ENCODE measurements at places on chromosomes 12 and 14. TPM values are rescaled to one million over a fixed set of nuclear protein-coding genes. Genes with fewer than 3 reads are reported as not detected.

GRCh38 chr12:1857086-1857485 is 36.7 kb downstream of the LRTM2 start:
- no peak overlapping the region for H3K27ac ChIP-seq
- H3K4me3 ChIP-seq = no peak overlapping the region
- no peak for DNase-seq
- H3K4me1 ChIP-seq = no peaks in the 10 kb centered on the region
- peaks cover 6% of the 10 kb centered on the region for H3K27me3 ChIP-seq

DNA sequence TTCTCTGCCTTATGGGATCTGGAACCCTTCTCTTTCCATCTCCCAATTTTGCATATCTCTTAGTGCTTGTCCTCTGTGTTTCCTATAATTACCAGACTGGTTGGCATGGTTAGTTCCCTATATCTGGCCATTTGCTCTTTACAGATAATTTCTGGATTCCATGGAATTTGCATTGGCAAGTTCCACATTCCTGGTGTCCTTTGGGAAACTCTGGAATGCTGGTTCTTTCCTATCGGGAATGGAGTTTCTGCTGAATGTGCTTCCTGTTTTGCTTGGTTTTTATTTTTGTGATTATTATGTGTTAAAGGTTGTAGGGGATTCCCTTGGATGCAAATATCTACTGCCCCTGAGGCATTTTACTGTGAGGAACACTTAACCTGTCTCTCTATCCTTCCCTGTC is 193.0 kb upstream of the BTG1 start:
- H3K27ac ChIP-seq = no peak overlapping the region
- H3K27me3 ChIP-seq = peaks cover 3% of the 10 kb centered on the region
- no peak overlapping the region for H3K4me3 ChIP-seq
- H3K4me1 ChIP-seq = peaks cover 21% of the 10 kb centered on the region
- DNase-seq = no peak

The PLEKHG7 gene
- total RNA-seq = not detected

The PIANP gene
- total RNA-seq = 0.08 TPM

GRCh38 chr12:117063162-117063911 is 35.9 kb downstream of the TESC start:
- H3K27me3 ChIP-seq = no peaks in the 10 kb centered on the region
- peak; percentile 44 for DNase-seq
- peak overlapping the region; percentile 67 for H3K4me3 ChIP-seq
- H3K27ac ChIP-seq = peak overlapping the region; percentile 94
- H3K4me1 ChIP-seq = peaks cover 49% of the 10 kb centered on the region
- peaks cover 7% of the 10 kb centered on the region for H3K36me3 ChIP-seq

DNA sequence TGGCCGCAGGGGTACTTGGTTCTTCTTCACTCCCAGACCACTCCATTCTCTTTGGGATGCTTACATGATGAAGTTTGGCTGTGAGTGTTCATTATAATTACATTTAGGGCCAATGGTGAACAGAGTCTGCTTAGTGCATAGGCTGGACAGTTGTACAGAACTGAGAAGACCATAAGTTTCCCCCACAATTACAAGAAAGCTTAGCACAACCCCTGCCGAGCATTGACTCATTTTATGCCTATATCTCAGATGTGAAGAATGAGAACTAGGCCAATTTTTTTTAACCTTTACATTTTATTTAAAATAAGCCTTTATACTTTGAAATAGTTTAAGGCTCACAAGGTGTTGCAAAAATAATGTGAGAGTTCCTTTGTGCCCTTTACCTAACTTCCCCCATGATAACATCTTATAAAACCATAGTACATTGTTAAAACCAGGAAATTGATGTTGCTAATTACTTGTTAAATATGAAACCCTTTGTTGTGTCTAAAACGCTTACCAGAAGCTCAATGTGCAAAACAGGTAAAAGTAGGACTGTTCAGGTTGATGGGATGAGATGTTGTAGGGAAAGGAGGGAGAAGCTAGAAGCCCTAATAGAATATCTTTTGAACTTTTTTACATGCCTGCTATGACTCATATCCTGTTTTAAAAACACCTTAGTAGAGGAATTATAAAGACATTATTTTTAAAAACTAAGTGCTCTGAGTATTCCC is 47.2 kb downstream of the ALDH1L2 start:
- H3K27me3 ChIP-seq = no peaks in the 10 kb centered on the region
- peak overlapping the region; percentile 46 for H3K27ac ChIP-seq
- H3K4me3 ChIP-seq = no peak overlapping the region
- H3K36me3 ChIP-seq = peaks cover 4% of the 10 kb centered on the region
- H3K4me1 ChIP-seq = peaks cover 41% of the 10 kb centered on the region

DNA sequence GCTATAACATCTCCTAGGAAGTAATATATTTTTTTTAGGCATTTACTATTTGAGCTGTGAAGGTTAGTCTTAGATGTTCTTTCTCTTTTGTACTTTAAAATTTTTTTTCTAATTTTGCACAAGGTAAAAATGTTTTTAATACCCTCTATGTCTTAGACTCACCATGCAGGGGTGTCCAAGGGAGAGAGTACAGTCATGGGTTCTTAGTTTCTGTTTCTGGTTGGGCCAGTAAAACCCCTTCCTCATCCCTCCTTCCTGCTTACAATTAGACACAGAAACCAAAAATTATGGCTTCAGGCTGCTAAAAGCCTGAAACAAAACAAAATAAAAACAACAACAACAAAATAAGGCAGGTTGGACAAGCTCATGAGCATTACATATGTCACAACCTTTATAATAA is 193.0 kb downstream of the SYT1 start:
- no peak for DNase-seq
- H3K36me3 ChIP-seq = no peaks in the 10 kb centered on the region
- H3K27me3 ChIP-seq = no peaks in the 10 kb centered on the region
- no peaks in the 10 kb centered on the region for H3K4me1 ChIP-seq
- no peak overlapping the region for H3K4me3 ChIP-seq
- H3K27ac ChIP-seq = no peak overlapping the region

- H3K4me3 ChIP-seq = no peak overlapping the region
- H3K36me3 ChIP-seq = no peaks in the 10 kb centered on the region
- H3K4me1 ChIP-seq = no peaks in the 10 kb centered on the region
- H3K27me3 ChIP-seq = no peaks in the 10 kb centered on the region
These were observed 179.7 kb downstream of the PDZRN4 start for GRCh38 chr12:41367726-41368405.

DNA sequence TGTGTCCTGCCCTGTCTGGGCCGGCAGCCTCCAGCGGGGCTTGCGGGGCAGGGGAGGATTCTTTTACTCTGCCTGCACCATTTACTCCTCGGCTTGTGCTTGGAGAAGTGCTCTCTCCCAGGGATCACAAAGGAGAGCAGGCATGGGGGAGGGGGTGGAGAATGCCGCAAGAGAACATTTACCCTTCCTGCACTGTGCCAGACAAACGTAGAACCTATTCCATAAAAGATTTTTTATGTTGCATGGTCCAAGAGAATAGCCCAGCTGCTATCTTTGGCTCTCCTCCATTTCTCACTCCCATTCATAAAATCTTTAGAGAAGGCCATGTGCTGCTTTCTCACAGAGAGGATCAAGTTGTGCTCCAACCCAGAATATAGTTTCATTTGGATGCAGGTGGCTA is 159.4 kb downstream of the SPTSSA start:
- no peak for DNase-seq
- H3K36me3 ChIP-seq = no peaks in the 10 kb centered on the region
- H3K27me3 ChIP-seq = peaks cover 1% of the 10 kb centered on the region

The PRR13 gene
- 206 TPM for total RNA-seq

The SDR9C7 gene
- not detected for total RNA-seq

The TEAD4 gene
- 11.5 TPM for total RNA-seq

DNA sequence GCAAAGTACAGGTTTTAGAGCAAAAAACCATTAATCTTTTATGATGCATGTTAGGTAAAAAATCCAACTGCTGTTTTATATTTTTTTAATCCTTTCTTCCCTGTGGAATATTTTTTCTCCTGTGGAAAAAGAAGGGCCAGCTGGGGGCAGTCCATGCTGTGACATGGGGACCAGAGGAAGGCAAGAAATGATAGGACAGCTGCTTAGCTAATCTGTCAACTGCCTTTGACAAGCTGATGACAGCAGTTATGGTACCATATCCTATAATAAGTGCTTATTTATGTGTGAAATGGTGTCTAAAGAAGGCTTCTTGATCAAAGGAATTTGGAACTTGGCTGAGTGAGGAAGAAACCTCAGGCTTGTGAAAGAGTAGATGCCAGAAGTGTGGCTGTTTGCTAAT is 452.4 kb upstream of the NOVA1 start:
- H3K4me1 ChIP-seq = no peaks in the 10 kb centered on the region
- DNase-seq = no peak
- no peaks in the 10 kb centered on the region for H3K36me3 ChIP-seq

DNA sequence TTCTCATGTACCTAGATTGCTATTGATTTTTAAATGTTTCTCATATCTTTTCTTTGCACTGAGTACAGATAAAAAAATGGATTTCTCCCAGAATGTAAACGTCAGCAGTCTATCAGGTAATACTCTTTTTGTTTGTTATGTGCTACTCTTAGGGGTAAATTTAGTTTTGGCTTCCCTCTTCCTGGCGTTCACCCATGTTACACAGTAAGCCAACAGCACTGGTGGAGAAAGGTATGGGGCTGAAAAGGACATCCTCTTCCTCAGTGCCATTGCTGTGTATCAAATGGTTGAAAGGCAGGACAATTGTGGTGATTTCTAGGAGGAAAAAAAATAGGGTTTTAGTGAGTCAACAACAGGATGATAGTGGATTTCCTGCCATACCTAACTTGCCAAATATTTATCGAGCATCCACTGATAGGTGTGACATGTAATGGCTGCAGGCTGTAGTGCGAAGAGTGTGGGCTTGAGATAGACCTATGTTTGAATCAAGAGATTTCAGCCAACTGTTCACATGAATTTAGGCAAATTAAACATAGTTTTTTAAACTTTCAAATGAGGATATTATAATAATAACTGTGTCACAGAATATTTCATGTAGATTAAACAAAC is 7.5 kb downstream of the KLRF2 start:
- no peak for DNase-seq
- H3K27ac ChIP-seq = no peak overlapping the region
- no peaks in the 10 kb centered on the region for H3K36me3 ChIP-seq
- peaks cover 7% of the 10 kb centered on the region for H3K4me1 ChIP-seq
- peaks cover 9% of the 10 kb centered on the region for H3K27me3 ChIP-seq

The TAS2R42 gene
- total RNA-seq = not detected

The TMEM179 gene
- 0.36 TPM for total RNA-seq

- H3K27ac ChIP-seq = no peak overlapping the region
- peaks cover 7% of the 10 kb centered on the region for H3K27me3 ChIP-seq
- DNase-seq = no peak
- H3K4me3 ChIP-seq = no peak overlapping the region
These were observed 14.8 kb upstream of the ETNK1 start for GRCh38 chr12:22610131-22610530.

GRCh38 chr12:23753628-23754365 is 195.7 kb downstream of the SOX5 start:
- H3K27me3 ChIP-seq = no peaks in the 10 kb centered on the region
- no peaks in the 10 kb centered on the region for H3K36me3 ChIP-seq
- H3K27ac ChIP-seq = no peak overlapping the region
- no peak for DNase-seq

The FCF1 gene
- total RNA-seq = 68.2 TPM

GRCh38 chr14:94615823-94616570 is 3.8 kb downstream of the SERPINA3 start:
- H3K36me3 ChIP-seq = no peaks in the 10 kb centered on the region
- no peaks in the 10 kb centered on the region for H3K4me1 ChIP-seq
- DNase-seq = no peak
- H3K27me3 ChIP-seq = no peaks in the 10 kb centered on the region
- no peak overlapping the region for H3K27ac ChIP-seq

- H3K27me3 ChIP-seq = peaks cover 56% of the 10 kb centered on the region
- H3K27ac ChIP-seq = no peak overlapping the region
- H3K4me3 ChIP-seq = peak overlapping the region; percentile 53
- no peak for DNase-seq
- peaks cover 2% of the 10 kb centered on the region for H3K36me3 ChIP-seq
These were observed 539 bp upstream of the HMGA2 start for GRCh38 chr12:65823513-65824375.

DNA sequence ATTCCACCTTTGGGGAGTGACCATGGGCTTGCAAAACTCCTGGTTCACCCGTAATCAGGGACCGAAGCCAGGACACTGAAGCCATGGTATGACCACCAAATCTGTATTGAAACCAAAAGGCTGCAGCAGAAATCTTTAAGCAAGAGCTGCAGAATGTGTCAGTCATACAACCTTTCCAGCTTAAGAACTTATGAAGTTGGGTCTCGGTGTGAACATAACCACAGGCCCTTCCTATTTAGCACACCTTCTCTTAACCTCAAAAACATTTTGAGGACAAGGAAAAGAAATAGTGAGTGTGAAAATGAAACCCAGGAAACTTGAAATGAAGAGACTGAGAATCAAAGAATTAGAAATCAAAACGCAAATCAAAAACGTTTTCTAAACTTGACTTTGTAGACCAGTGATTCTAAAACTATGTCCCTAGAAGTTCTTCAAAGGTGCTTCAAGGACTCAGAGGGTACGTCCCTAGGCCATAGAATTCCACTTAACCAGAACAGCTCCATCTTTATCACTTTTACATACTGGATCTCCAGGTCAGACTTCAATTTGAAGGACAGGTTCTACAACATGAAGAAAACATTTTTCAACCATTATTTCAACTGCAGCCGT is 231.6 kb upstream of the GRIP1 start:
- no peaks in the 10 kb centered on the region for H3K36me3 ChIP-seq
- no peak for DNase-seq
- H3K4me3 ChIP-seq = no peak overlapping the region
- H3K27me3 ChIP-seq = peaks cover 4% of the 10 kb centered on the region
- H3K4me1 ChIP-seq = no peaks in the 10 kb centered on the region

The KRT7 gene
- total RNA-seq = 21.2 TPM

The DPPA3 gene
- total RNA-seq = not detected

GRCh38 chr12:4763549-4763948 is 43.3 kb downstream of the GALNT8 start:
- no peaks in the 10 kb centered on the region for H3K36me3 ChIP-seq
- H3K4me3 ChIP-seq = no peak overlapping the region
- no peaks in the 10 kb centered on the region for H3K4me1 ChIP-seq
- H3K27me3 ChIP-seq = peaks cover 2% of the 10 kb centered on the region
- no peak for DNase-seq
- H3K27ac ChIP-seq = no peak overlapping the region

DNA sequence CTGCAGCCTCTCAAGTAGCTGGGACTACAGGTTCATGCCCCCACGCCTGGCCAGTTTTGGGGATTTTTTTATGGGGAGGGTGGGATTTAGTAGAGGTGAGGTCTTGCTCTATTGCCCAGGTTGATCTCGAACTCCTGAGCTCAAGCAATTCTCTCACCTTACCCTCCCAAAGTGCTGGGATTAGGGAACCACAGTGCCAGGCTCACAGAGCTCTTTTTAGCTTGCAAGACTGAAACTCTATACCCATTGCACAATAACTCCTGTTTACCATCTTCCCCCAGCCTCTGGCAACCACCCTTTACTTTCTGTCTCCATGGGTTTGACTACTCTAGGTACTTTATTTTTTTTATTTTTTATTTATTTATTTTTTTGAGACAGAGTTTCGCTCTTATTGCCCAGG is 25.7 kb upstream of the CDK17 start:
- H3K27ac ChIP-seq = peak overlapping the region; percentile 61
- H3K4me3 ChIP-seq = peak overlapping the region; percentile 24
- H3K4me1 ChIP-seq = peaks cover 63% of the 10 kb centered on the region

The LRRK2 gene
- total RNA-seq = not detected

GRCh38 chr12:52401526-52401925 is 4.6 kb downstream of the KRT82 start:
- DNase-seq = no peak
- H3K4me1 ChIP-seq = no peaks in the 10 kb centered on the region
- H3K4me3 ChIP-seq = no peak overlapping the region

The CCDC175 gene
- not detected for total RNA-seq

GRCh38 chr12:31353750-31354708 is 28.1 kb upstream of the SINHCAF start:
- no peaks in the 10 kb centered on the region for H3K36me3 ChIP-seq
- no peak overlapping the region for H3K4me3 ChIP-seq
- H3K27me3 ChIP-seq = peaks cover 12% of the 10 kb centered on the region
- no peaks in the 10 kb centered on the region for H3K4me1 ChIP-seq
- no peak for DNase-seq
- no peak overlapping the region for H3K27ac ChIP-seq

The TCL1B gene
- total RNA-seq = not detected

Data from activated T-helper 1 cell treated with anti-CD3 and anti-CD28 coated beads, Interleukin-12 subunit alpha, Interleukin-12 subunit beta, Interleukin-2, Interleukin-4 antibody, amounts not matched to agents 30 ng/mL and 10 ng/mL and 1 ng/mL, durations not matched to agents 14 hours and 24 hours and 36 hours (primary cell).